ENCODE measurements at places on chromosomes 12 and 14.
A peak's percentile ranks its signal among the peaks of the same experiment; 100 is the strongest.

DNA sequence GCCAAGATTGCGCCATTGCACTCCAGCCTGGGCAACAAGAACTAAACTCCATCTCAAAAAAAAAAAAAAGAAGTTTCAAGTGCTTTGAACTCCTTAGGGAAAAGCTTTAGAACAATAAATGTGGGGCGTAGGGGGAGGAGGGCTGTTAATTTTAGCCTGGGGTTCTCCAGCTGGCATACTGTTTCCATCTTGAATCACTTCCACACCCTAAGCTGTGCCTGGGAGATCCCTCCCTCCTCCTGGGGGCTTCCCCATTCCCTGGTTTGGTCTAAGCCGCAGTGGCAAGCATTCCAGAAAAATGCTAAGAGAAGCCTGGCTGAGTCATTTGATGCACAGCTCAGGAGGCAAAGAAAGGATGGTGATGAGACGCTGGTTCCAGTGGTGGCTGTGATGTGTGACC lies 2.3 kb upstream of the ZNF384 start:
- no peak for DNase-seq

DNA sequence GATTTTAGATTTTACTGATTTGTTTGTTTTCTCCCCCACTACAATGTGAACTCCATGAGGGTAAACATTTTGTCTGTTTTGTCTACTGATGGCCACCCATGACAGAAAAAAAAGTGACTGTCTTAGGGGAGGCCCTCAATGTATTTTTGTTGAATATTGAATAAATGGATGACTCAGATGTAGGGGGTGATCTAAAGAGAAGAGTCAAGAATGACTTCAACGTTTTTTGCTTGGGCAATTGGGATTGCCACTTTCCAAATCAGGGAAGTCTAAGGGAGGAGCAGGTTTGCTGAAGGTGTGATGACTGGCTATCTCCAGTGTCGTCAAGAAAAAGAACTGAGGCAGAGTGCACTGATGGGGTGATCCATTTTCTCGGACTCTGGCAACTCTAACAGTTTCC lies 10.7 kb upstream of the PHC1 start:
- DNase-seq, result no peak

GRCh38 chr14:48726080-48726642 lies 860.0 kb downstream of the RPS29 start:
- DNase-seq, result no peak

- DNase-seq, result no peak
Measured at GRCh38 chr12:59780605-59781135, 184.8 kb downstream of the SLC16A7 start.

DNA sequence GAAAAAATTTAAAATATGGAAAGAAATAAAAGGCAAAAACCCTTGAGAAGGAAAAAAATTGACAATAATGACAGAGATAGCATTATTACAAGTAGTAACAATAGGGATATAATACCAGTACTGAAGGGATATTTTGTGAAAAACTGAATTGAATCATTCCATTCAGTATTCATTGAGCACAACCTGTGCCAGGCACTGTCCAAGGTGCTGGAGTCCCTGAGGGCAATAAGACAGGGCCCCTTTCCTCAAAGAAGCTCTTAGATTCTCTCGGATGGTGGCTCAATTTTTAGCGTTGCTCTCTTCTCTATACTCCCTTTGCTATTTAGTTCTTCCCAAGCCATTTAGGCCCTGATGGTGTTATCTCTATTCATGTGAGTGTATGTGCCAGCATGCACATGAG lies 34.3 kb upstream of the GAS2L3 start:
- no peak for DNase-seq

DNA sequence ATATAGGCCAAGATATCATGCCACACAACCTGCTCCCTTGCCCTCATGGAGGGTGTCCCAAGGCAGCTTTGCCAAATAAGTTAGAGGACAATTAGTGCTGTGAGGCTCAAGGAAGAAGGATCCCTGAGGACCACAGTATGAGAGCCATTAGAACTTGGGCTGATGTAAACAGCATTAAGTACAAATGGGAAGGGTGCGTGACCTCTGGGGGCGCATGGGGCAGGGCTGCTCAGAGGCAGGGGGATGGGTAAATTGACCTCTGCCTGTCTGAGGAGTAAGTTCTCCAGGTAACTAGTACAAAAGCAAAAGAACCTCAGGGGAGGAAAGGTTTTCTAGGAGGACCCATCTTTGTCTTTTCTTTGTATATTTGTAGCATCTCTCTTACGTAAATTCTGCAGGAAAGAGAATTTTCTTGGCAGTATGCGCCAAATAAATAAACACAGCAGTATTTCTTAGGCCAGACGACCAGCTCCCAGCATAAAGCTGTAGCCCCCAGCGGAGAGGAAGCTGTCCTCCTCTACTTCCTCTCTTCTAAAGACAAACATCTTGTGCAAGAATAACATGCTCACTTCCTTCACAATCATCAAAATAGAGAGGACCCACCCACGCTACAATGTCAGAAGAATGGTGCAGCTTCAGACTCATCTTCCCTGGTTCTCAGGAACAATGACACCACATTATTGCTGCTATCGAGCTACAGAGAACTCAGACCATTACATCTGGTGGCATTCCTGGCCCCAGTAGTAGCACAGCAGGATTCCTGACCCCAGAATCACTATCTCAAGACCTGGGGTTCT lies 16.4 kb upstream of the VWF start:
- peak; percentile 20 for DNase-seq

DNA sequence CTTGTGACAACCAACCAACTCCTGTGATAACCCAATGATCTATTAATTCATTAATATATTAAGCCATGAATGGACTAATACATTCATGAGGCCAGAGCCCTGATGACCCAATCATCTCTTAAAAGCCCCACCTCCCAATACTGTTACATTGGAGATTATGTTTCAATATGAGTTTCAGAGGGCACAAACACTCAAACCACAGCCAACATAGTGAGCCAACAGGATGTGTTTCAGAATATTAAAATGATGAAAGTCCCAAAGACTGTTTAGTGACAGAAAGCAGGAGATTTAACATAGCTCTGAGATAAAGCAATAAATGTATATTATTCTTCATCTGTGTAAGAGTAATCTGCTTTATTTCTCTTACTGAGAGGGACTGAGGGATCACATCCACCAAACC lies 71.7 kb downstream of the PTPRO start:
- no peak for DNase-seq

DNA sequence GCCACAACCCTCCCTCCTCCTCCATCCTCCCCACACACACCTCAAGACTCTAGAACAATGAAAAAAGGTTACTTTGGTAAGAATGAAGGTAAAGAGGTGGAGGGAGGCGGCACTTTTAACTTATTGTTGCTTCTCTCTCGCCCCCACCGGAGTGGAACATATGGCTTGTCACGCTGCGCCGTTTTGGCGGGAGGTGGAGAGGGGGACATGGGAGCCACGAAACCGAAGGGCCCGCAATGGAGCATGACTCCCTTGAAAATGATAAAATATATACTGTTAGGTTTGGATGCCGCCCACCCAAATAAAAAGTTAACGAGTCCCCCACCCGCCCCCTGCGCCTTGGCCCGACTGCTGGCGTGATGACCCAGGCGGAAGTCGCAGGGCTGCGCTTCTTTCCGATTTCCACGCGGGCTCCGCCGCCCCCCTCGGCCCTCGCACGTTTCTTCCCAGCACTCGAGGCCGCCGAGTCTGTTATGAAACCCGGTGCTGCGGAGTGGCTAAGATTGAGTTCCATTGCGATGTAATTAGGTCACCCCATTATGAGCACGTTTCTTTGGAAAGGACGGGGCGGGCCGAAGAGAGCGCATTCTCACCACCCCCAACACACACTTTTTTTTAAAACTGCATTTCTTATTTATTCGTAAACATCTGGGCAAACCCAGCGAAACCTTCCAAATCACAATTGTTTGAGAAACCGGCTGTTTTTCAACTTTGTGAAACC lies 1.4 kb upstream of the ZFP36L1 start:
- DNase-seq, result peak; percentile 75

GRCh38 chr12:114769634-114770033 lies 85.7 kb upstream of the TBX3 start:
- DNase-seq, result no peak

GRCh38 chr14:31476131-31476866 lies 11.5 kb downstream of the GPR33 start:
- DNase-seq, result no peak

- no peak for DNase-seq
Measured at GRCh38 chr12:79883216-79883615, 51.7 kb downstream of the PPP1R12A start.

GRCh38 chr12:30164382-30165318 lies 380.9 kb upstream of the TMTC1 start:
- no peak for DNase-seq

- DNase-seq, result no peak
Measured at GRCh38 chr14:51668870-51669269, 17.2 kb downstream of the FRMD6 start.

GRCh38 chr14:24418492-24418873 lies 11.0 kb downstream of the CBLN3 start:
- no peak for DNase-seq

- DNase-seq, result no peak
Measured at GRCh38 chr14:103286968-103287850, 46.8 kb upstream of the EIF5 start.

DNA sequence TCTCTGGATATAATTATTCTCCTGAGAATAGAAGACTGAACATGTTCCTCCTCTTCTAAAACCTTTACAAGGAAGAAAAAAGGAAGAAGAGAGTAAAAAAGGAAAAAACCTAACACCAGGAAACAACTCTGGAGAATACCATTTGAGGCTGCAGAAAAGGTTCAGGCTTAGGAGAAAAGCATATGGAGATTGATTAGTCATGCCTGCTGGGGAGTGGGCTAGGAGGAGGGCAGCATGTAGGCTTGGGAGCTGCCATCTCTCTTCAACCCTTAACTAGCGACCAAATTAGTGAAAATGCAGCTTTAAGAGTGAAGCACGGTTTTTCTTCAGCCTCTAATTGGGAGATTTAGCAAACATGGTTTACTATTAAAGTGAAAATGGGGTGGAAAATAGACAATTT lies 273.0 kb upstream of the CRY1 start:
- no peak for DNase-seq

DNA sequence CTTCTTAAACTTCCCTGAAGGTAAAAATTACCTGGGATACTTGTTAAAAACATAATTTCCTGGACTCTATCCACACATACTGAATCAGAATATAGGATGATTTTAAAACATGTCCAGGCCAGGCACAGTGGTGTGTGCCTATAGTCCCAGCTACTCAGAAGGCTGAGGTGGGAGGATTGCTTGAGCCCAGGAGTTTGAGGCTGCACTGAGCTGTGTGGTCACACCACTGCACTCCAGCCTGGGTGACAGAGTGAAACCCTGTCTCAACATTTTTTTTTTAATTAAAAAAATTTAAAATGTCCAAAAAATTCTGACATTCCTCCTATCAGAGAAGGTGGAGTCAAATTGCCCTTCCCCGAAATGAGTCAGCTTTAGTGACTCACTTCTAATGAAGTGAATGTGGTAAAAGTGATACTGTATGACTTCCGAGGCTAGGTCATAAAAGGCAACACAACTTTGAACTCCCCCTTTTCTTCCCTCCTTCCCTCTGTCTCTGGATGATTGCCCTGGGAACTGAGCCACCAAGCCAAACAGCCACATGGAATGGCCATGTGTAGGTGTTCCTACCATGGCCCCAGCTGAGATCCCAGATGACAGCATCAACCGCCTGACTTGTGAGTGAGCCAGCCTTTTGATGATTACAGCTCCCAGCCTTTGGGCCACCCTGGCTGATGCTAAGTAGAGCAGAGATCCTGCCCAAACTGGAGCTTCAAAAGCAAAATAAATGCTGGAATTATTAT lies 36.3 kb downstream of the LIMA1 start:
- peak; percentile 51 for DNase-seq

- no peak for DNase-seq
Measured at GRCh38 chr14:36454599-36455240, 65.3 kb downstream of the NKX2-1 start.

GRCh38 chr12:123151457-123152454 lies 866 bp upstream of the PITPNM2 start:
- DNase-seq, result no peak
